ENCODE measurements at places on chromosomes 3 and 15.

DNA sequence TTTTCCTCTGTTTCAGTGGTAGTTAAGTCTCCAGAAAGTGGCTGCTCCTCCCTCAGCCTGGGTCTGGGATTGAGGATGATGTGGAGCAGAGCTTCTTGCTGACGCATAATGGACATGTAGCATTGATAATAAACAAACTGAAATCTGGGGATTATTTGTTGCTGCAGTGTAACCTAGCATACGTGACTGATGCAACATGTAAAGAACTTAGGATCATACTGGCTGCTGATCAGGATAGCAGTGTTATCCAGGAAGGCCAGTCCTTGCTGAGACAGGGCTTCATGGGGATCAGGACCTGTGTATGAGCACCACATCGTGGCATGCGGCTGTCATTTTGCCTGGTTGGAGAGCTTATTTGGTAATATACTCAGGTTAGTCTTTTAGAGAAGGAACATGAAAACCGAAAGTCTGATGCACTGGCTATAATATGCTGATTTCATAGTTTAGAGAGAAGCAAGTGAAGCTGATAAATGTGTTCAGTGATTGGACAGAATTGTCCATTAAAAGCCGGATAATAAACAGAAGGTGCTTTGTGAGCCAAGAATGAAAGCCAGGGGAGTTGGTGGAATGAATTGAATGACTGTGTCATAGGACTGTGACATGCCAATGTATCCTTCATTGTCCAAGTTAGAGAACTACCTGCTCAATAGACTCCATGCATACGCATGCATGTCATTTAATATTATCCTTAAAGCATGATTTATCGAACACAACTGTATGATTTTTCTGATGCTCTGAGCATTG lies 4.1 kb downstream of the MINAR1 start:
- H3K36me3 ChIP-seq: no peaks in the 10 kb centered on the region
- H3K4me3 ChIP-seq: no peak overlapping the region
- peaks cover 3% of the 10 kb centered on the region for H3K4me1 ChIP-seq
- peaks cover 52% of the 10 kb centered on the region for H3K27me3 ChIP-seq
- H3K27ac ChIP-seq: no peak overlapping the region
- no peak for DNase-seq

GRCh38 chr3:39754549-39754948 lies 54.9 kb upstream of the MYRIP start:
- DNase-seq: no peak
- H3K27ac ChIP-seq: no peak overlapping the region
- H3K4me3 ChIP-seq: no peak overlapping the region
- no peaks in the 10 kb centered on the region for H3K27me3 ChIP-seq
- H3K36me3 ChIP-seq: no peaks in the 10 kb centered on the region
- H3K4me1 ChIP-seq: peaks cover 14% of the 10 kb centered on the region

- no peak for DNase-seq
- peaks cover 4% of the 10 kb centered on the region for H3K36me3 ChIP-seq
- H3K4me3 ChIP-seq: no peak overlapping the region
- H3K4me1 ChIP-seq: no peaks in the 10 kb centered on the region
Observed at GRCh38 chr3:149623824-149624223, 34.0 kb downstream of the WWTR1 start.

DNA sequence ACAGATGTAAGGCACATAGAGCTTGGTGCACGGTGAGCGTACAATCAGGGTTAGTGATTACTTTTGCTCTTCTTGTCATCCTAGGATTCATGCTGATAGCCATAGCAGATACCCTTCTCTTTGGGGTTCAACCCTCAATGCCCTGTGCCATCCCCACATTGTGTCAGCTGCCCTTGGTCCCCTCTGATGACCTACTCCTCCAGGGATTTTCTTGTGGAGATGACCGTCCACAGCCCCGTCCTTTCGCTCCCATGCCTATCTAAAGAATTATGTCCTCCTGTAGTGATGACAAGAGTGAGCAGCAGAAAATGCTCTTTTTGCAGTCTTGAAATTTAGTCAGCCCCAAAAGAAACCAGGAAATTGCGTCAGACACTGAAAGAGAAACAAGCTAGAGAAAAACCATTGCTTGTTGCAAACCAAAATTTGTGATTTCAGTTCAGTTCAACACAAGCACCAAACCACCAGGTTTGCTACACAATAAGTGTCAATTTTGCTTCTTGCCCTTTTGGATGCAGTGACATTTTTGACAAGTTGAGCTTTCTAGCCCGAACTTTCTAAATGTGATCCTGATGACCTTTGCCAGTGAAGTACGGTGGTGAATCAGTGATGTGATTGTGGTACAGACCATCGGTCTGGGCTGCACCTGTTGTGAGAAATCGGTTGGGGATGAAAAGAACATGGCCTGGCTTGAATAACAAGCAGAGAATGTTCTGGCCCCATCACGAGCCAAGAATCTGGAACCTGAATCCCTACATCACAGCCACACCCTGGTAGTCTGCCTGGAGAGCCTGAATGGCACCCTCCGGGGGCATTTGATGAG lies 41.3 kb downstream of the CMTM7 start:
- H3K4me1 ChIP-seq: peaks cover 57% of the 10 kb centered on the region
- peak overlapping the region; percentile 96 for H3K27ac ChIP-seq
- peak; percentile 34 for DNase-seq
- no peaks in the 10 kb centered on the region for H3K36me3 ChIP-seq
- no peaks in the 10 kb centered on the region for H3K27me3 ChIP-seq
- peak overlapping the region; percentile 75 for H3K4me3 ChIP-seq

DNA sequence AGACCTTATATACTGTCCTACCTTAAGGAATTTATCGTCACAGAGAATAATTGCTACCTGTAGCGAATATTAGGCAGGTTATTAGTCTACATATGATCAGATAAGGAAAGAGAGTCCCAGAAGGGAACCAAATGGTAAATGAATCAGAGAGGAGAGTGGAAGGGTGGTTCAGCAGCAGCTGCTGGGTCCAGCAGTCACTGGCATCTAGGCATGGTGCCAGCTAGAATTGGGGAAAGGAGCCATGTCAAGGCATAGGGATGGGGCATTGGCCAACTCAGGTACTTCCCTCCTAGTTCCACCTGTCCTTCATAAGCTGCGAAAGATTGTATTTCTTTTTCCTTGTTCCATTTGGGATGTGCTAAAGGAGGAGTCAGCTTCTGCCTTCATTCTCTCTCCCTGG lies 23.4 kb downstream of the HACD3 start:
- peaks cover 21% of the 10 kb centered on the region for H3K36me3 ChIP-seq
- H3K27ac ChIP-seq: no peak overlapping the region
- peaks cover 4% of the 10 kb centered on the region for H3K4me1 ChIP-seq
- no peak overlapping the region for H3K4me3 ChIP-seq

GRCh38 chr15:51108933-51109550 lies 14.3 kb upstream of the TNFAIP8L3 start:
- peaks cover 26% of the 10 kb centered on the region for H3K27me3 ChIP-seq
- no peak for DNase-seq
- H3K36me3 ChIP-seq: no peaks in the 10 kb centered on the region
- no peaks in the 10 kb centered on the region for H3K4me1 ChIP-seq

DNA sequence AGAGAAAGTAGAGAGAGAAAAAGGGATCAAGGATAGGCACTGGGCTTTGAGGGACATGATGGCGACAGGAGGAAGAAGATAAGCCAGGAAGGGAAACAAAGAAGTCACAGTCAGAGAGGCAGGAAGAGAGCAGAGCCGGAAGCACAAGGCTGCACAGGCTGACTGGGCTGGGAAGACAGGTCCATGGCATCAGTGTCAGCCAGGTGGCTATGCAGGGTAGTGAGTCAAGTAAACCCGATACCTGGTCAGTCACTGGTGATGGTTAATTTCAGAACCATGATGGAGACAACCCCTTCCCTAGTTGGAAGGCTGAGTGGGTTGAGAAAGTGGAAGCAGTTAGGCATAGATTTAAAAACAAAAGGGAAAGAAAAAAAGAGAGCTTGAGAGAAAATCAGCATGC lies 203.8 kb downstream of the EPHB1 start:
- DNase-seq: no peak
- H3K4me1 ChIP-seq: no peaks in the 10 kb centered on the region
- no peak overlapping the region for H3K4me3 ChIP-seq
- H3K36me3 ChIP-seq: no peaks in the 10 kb centered on the region
- no peak overlapping the region for H3K27ac ChIP-seq
- H3K27me3 ChIP-seq: peaks cover 33% of the 10 kb centered on the region

GRCh38 chr3:37181756-37182155 lies 7.4 kb upstream of the LRRFIP2 start:
- no peak overlapping the region for H3K4me3 ChIP-seq
- no peak overlapping the region for H3K27ac ChIP-seq
- H3K36me3 ChIP-seq: no peaks in the 10 kb centered on the region
- H3K27me3 ChIP-seq: no peaks in the 10 kb centered on the region

DNA sequence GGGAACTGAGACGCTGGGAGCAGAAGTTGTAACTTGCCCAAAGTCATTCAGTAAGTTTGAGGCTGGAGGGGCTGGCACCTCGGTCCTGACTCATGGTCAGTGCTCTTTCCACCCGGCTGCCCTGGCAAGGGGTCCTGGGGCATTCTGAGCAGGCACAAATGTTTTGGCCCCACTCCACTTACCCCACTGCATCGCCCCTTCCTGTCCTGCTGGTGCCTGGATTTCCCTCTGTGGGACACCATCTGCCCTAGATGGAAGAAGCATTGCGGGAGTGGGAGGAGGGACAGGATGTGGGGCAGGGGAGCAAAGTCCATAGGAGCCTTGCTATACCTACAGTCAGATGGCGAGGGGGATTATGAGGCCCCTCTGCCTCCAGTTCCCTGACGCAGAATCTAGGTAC lies 4.5 kb downstream of the CORO2B start:
- H3K27me3 ChIP-seq: no peaks in the 10 kb centered on the region
- peaks cover 36% of the 10 kb centered on the region for H3K4me1 ChIP-seq
- no peaks in the 10 kb centered on the region for H3K36me3 ChIP-seq
- H3K4me3 ChIP-seq: no peak overlapping the region

DNA sequence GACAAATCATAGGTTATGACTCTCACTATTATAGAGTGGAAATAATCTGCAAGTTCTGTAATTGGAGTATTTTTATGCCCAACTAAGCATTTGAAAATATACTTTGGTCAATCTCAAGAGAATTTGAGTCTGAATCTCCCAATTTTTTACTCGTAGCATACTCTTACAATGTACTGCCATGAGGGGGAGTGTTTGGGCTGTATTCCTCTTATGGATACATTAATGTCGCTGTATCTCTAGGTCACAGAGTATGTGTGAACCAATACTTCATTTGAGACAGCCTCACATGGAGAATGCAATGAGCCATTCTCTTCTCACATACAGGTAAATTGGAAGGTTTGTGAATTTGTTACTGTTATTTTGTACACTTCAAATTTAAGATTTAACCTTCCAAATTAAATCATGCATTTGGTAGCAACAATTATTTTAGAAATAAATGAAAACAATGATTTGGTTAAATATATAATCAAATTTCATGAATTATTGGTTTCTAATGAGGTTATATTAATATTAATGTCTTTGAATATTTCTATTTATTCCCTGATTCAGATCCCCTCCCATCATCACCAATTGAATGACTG lies 5.5 kb upstream of the CD200 start:
- no peaks in the 10 kb centered on the region for H3K27me3 ChIP-seq
- H3K27ac ChIP-seq: no peak overlapping the region
- peak overlapping the region; percentile 51 for H3K4me3 ChIP-seq
- peaks cover 28% of the 10 kb centered on the region for H3K4me1 ChIP-seq

DNA sequence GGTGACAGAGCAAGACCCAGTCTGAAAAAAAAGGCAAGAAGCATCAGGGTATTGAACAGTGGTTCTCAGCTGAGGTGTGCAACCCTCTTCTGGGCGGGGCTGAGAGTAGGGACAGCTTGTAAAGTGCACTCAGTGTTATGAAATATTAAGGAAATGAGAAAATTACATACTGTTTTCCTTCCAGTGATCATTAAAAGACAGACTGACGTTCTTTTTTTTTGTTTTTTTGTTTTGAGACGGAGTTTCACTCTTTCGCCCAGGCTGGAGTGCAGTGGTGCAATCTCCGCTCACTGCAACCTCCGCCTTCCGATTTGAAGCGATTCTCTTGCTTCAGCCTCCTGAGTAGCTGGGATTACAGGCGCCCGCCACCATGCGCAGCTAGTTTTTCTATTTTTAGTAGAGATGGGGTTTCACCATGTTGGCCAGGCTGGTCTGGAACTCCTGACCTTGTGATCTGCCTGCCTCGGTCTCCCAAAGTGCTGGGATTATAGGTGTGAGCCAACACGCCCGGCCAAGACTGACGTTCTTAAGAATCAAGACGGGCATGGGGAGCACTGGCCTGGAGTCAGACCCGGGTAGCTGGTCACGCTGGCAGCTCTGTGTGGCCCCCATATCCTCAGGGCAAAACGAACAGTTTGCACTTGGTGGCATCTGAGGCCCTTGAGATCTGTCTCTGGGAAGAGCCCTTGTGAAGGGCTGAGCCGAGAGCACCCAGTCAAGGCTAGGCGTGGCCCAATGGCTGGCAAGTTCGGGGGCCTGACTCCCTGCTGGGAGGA lies 11.4 kb downstream of the MAN2A2 start:
- H3K4me3 ChIP-seq: no peak overlapping the region
- no peak for DNase-seq
- peaks cover 8% of the 10 kb centered on the region for H3K4me1 ChIP-seq
- H3K36me3 ChIP-seq: peaks cover 19% of the 10 kb centered on the region
- H3K27ac ChIP-seq: peak overlapping the region; percentile 49
- H3K27me3 ChIP-seq: no peaks in the 10 kb centered on the region

GRCh38 chr3:184223946-184224345 lies 5.4 kb upstream of the VWA5B2 start:
- no peak overlapping the region for H3K4me3 ChIP-seq
- peaks cover 6% of the 10 kb centered on the region for H3K4me1 ChIP-seq
- no peak overlapping the region for H3K27ac ChIP-seq
- DNase-seq: no peak
- H3K36me3 ChIP-seq: no peaks in the 10 kb centered on the region

- no peak for DNase-seq
- peaks cover 12% of the 10 kb centered on the region for H3K27me3 ChIP-seq
- peaks cover 9% of the 10 kb centered on the region for H3K36me3 ChIP-seq
- no peaks in the 10 kb centered on the region for H3K4me1 ChIP-seq
- no peak overlapping the region for H3K4me3 ChIP-seq
Observed at GRCh38 chr15:98062869-98063268, 102.4 kb downstream of the ARRDC4 start.

GRCh38 chr3:139994891-139995290 lies 59.9 kb downstream of the CLSTN2 start:
- no peak overlapping the region for H3K27ac ChIP-seq
- H3K36me3 ChIP-seq: no peaks in the 10 kb centered on the region
- no peak overlapping the region for H3K4me3 ChIP-seq
- no peaks in the 10 kb centered on the region for H3K4me1 ChIP-seq
- DNase-seq: no peak

- DNase-seq: no peak
- H3K36me3 ChIP-seq: no peaks in the 10 kb centered on the region
- H3K4me1 ChIP-seq: peaks cover 59% of the 10 kb centered on the region
Observed at GRCh38 chr3:150428562-150428961, 20.5 kb downstream of the TSC22D2 start.
